ENCODE measurements at places on chromosomes 5 and 9. TPM values are rescaled to one million over a fixed set of nuclear protein-coding genes. Genes with fewer than 3 reads are reported as not detected.

DTWD2 gene
- polyA plus RNA-seq, result 7.3 TPM

TMEM174 gene
- polyA plus RNA-seq, result not detected

SLC6A3 gene
- not detected for polyA plus RNA-seq

ACTBL2 gene
- 0.05 TPM for polyA plus RNA-seq

FST gene
- polyA plus RNA-seq, result not detected

ADAMTSL1 gene
- 0.09 TPM for polyA plus RNA-seq

DMRTA1 gene
- polyA plus RNA-seq, result not detected

Measured in GM12878 (cell line).